Peyer's patch (tissue), 4 donors: ENCODE measurements at places on chromosomes 5 and 9. TPM values are rescaled to one million over a fixed set of nuclear protein-coding genes. Genes with fewer than 3 reads are reported as not detected.

The PHF19 gene
- 7.2 TPM for total RNA-seq

The PCDHA1 gene
- not detected for total RNA-seq

The OGN gene
- 3.3 TPM for total RNA-seq

The DND1 gene
- total RNA-seq: 3.7 TPM

The CORO2A gene
- 99.6 TPM for total RNA-seq

The VAV2 gene
- 61.8 TPM for total RNA-seq

The PRR16 gene
- 4.4 TPM for total RNA-seq

The ANKRD55 gene
- total RNA-seq: not detected

The ARL14EPL gene
- not detected for total RNA-seq

The LIX1 gene
- not detected for total RNA-seq

The PCSK1 gene
- 6.6 TPM for total RNA-seq

The STPG3 gene
- not detected for total RNA-seq

The OR13C4 gene
- total RNA-seq: not detected

The PLCXD3 gene
- total RNA-seq: 0.83 TPM

The GABRA6 gene
- not detected for total RNA-seq
